Mesenteric fat pad (tissue), 1 donor: ENCODE measurements at places on chromosomes 5 and 9.

DNA sequence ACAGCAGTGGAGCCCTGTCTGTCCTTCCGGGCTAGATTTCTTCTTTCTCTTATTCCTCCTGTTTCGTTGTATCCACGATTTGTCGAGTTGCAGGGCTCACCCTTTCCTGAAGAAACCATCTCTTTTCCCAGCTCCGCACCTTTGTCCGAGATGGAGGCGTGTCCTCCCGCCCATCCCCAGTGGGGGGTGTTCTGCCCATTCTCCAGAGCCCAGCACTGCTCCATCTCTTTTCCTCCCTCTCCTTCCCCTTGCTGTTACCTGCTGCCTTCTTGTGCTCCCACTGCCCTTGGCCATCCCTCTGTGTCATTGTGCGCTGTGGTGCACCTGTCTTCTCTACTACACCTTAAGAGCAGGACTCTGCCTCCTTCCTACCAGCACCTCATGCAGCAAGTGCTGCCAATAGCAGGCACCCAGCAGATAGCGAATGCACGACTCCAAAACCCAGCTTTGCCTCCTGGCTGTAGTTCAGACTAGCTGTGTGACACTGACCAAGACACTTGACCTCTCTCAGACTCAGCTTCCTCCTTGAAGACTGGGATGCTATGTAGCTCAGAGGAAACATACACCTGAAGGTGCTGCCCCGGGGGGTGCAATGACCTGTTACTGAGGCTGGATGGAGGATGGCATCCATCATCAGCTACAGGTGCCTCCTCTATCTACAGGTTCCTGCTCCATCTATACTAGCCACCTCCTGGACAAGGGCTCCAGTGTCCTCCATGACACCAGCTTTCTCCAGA, 8.9 kb downstream of the OR13J1 start:
- DNase-seq: no peak

- no peak for DNase-seq
These were observed at the start of gene PCDHGA11 for GRCh38 chr5:141420855-141421488. PCDHGA11 (plus strand) TSS chr5:141421051; CDS start chr5:141421228, 177 bp downstream.

GRCh38 chr5:149707097-149707496, 23.0 kb upstream of the PPARGC1B start:
- DNase-seq: no peak

DNA sequence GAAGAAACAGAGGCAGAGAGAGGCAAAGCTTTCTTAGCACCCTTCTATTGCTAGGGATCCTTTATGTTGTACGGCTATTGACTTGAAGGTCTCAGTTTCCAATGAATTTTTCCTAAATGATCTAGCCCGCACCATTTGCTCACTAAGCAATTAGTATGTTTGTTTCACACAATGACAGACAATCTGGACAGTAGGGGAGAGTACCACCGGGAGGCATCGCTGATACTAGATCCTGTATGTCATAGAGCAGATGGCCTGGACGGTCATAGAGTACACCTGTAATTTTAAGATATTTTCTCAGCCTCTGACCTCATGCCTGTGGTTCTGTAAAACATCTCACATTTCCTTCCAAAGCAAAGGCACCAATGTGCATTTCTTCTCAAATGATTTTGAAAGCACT, 194.3 kb downstream of the TLE4 start:
- no peak for DNase-seq

- no peak for DNase-seq
These were observed 17.1 kb upstream of the GRPEL2 start for GRCh38 chr5:149328177-149328576.

- DNase-seq: peak; percentile 83
These were observed 18.6 kb upstream of the NPM1 start for GRCh38 chr5:171369056-171369455.

GRCh38 chr5:179534431-179534830, 15.9 kb upstream of the RUFY1 start:
- DNase-seq: peak; percentile 51

GRCh38 chr5:99308131-99308530, 379.3 kb upstream of the CHD1 start:
- DNase-seq: no peak

DNA sequence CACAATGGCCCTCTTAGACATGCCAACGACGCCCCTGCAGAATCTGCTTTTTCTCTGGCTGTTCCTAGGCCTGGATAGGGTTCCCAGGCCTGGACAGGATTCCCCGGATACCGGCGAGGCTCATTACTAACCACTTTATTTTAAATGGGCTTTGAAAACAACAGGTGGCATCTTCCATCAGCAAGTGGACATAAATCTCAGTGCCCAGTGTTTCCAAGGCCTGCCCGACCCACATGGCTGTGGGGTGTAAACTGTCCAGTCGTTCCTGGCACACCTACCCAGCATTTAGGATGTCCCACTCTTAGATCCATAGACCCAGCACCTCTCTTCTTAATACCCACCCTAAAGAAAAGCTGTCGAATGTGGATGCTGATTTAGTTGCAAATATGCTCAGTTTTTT, 896 bp downstream of the CMBL start:
- no peak for DNase-seq

- DNase-seq: no peak
These were observed 205.2 kb upstream of the DAB2 start for GRCh38 chr5:39629946-39630345.

GRCh38 chr9:121568343-121569265, 69.0 kb upstream of the GGTA1 start:
- DNase-seq: no peak

GRCh38 chr5:6642655-6643054, 9.4 kb downstream of the SRD5A1 start:
- no peak for DNase-seq

DNA sequence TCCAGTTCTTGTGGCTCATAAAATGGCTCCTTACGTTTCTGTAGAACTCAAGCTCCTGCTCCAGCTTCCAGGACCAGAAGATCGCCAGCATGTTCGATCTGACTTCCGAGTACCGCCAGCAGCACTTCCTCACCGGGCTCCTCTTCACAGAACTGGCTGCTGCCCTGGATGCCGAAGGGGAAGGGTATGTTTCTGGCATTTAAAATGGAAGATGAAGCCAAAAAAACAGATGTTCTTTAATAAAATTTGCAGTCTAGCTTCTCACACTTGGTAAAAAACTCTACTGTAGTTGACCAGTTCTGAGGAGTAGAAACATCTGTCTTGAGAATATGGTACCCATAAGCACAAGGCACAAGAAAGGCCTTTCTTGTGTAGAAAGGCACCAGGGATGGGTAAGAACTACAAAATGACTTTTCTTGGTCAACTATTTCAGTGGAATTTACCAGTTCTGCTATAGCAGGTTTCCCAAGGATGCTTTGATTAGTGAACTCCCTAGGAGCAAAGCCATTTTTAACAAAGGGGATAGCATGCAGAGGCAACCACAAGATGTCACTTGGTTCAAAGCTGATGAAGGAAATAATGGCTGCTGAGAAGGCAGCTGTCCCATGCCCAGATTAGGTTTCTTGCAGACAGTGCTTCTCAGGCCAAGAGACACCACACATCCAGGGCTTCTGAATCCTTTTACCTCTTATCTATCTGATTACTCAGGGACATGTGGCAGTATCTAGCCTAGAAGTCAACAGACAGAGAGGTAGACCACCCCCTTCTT, 192.4 kb downstream of the DOCK8 start:
- DNase-seq: no peak

GRCh38 chr5:90301248-90301647, 108.3 kb downstream of the CETN3 start:
- no peak for DNase-seq

- no peak for DNase-seq
These were observed 33.0 kb upstream of the UGCG start for GRCh38 chr9:111863636-111864035.

GRCh38 chr5:9251379-9251980, 294.4 kb downstream of the SEMA5A start:
- DNase-seq: no peak

- no peak for DNase-seq
These were observed 336.9 kb upstream of the SLC24A2 start for GRCh38 chr9:20125727-20126126.

DNA sequence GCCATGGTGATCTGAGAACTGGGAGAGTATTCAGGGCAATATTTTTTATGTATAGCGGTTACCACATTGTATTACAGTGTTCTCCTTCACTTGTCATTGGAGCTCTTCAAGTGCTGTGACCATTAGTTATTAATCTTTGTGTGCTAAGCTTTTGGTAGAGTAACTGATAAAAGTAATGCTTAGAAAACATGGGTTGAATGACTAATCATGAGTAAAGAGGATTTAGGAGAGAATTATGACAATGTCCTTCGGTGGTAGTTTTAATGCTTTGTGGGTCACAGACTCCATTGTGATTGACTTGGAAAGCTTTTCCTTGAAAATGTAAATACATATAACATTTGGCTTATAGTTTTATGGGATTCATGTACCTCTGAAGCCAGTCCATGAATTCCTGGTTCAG, 21.4 kb downstream of the TGFBR1 start:
- DNase-seq: no peak

DNA sequence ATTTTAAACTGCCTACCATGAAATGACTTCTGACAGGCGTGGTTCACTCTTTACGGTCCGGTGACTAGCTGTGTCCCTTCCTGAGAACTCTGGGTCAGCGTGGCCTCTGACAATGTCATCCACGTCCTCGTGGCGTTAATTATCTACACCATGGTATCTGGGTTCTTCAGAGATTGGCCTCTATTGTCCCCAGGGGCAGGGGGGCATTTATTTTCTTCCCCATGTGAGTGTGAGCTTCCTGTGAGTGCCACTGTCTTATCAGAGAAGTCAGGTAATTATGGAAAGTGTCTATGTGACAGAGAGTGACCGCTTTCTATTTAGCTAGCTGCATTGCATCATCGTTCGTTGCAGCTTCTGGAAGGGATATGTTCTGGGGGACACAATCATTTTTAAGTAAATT, 77.2 kb downstream of the FBXL7 start:
- no peak for DNase-seq

GRCh38 chr5:64789457-64789856, 20.7 kb downstream of the CWC27 start:
- no peak for DNase-seq
